ENCODE measurements at places on chromosomes 3 and 15.

DNA sequence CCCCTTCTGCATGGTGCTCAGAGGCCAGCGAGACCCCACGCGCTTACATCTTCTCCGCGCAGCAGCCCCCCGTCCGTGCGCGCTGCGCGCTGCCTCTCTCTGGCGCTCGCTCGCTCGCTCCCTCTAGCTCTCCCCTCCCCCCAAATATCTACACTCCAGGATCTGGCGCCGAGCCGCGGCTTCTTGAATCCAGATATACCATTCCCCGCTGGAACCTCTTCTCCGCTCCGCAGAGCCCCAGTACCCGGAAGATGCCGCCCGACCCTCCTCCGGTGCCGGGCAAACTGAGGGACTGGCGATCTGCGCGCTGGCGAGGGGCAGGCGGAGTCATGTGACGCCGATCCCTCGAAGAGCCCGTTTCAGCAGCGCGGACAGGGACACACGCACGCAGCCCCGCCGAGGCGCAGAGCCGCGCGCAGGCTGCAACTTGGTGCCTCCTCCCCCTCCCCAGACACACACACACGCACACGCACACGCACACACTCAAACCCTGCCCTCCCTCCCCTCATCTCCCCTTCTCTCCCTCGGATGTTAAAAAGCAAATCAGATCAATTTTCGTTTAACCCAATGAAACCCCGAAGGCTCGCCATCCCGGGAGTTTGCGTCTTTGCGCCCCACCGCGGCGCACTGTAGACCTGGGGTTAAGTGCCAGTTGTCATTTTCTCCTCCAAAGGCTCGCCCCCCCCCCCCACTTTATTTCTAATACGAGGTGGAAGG is at the start of gene RASGRF1:
Gene RASGRF1, minus strand, starts transcription at position 294 of the 717 bp plus-strand sequence. Its CDS starts 282 bp downstream, at position 12.
- DNase-seq, result no peak

DNA sequence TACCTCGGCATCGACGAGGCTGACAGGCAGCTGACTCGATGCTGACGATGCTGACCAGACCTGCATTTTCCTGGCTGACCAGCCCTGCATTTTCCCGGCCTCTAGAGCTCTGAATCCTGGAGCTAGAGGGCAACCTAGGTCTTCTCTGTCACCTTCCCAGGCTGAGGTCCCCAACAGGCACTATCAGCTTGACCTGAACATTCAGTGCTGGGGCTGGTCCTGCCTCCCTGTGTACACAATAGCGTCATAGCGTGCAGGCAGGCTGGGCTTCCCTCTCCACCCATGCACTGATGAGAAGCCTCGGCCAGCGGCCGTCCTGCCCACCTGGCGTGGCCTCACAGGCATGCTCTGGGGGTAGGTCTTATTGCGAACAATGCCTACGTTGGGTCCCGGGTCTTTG is 62.3 kb upstream of the SNRPA1 start:
- DNase-seq, result no peak

- DNase-seq, result no peak
Measured at GRCh38 chr15:63860555-63860954, 26.8 kb upstream of the HERC1 start.

GRCh38 chr3:39433642-39434041 is 27.1 kb downstream of the RPSA start:
- DNase-seq, result no peak

GRCh38 chr3:79040701-79041100 is 727.1 kb downstream of the ROBO1 start:
- no peak for DNase-seq

DNA sequence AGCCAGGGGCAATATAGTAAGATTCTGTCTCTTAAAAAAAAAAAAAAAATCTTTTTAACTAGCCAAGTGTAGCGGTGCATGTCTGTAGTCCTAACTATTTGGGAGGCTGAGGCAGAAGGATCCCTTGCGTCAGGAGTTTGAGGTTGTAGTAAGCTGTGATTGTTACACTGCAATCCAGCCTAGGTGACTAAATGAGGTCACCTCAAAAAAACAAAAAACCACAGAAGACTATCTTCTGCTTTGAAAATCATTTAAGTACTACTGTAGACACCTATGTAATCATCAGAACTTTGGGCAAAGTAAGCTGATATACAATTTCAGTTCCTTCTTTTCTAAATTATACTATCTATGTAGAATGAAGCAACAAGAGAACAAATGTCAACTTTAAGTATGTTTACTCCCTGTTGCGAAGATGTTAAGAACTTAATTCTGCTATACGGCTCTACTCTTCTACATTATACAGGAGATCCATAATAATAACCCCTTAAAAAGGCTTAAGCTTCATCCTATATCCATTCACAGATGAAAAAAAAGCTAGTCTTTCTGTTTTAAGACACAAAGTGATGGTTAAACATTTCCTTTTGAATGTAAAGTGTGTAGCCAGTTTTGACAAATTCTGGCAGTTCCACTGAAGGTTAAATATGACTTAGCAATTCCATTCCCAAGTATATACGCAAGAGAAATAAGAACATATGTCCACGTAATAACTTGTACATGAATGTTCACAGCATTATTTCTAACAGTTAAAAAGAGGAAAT is 15.2 kb downstream of the DAZL start:
- DNase-seq, result no peak

DNA sequence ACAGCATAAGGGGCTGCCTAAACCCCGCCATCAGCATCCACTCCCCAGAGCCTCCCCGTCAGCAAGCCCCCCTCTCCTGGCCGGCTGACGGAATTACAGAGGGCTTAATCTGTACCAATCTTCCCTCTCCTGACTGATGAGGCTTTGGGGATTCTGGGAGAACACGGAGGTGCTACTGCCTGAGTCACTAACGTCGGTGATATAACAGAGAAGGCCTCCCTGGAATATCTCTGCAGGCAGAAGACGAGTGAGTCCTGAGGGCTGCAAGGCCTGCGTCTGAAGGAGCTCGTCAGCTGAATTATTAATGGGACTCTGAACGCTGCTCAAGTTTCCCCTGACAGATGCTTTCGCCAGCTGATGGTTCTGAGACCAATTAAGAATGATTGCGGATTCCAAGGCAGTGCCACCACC is 147.7 kb downstream of the XXYLT1 start:
- no peak for DNase-seq

DNA sequence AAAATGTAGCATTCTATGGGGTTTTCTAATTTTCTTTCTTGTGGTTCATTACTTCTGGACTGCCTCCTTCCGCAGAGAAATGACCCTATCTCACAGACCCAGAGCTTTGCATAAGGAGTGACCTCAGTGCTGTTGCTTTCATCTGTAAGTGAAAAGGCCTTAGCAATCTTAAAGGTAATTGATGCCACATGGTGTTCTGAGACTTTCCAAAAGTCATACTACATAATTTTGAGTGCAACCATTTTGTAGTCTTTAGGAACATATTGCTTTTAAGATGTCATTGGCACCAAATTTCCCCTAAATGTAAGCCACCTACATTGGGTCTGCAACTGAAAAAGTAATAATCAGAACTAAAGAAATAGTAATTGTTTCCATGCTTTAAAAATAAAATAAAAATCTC is 9.2 kb upstream of the HHLA2 start:
- no peak for DNase-seq

Data from stimulated activated naive CD8-positive, alpha-beta T cell treated with anti-CD3 and anti-CD28 coated beads, Interleukin-15, amount 100 ng/mL, for 72 hours (primary cell).